Islet precursor cell (in vitro differentiated cells): ENCODE measurements at places on chromosomes 2 and 18.

GRCh38 chr2:223894009-223894408 is 51.1 kb downstream of the WDFY1 start:
- DNase-seq, result no peak

GRCh38 chr2:26911911-26912861 is 58.3 kb upstream of the MAPRE3 start:
- DNase-seq, result peak; percentile 78

DNA sequence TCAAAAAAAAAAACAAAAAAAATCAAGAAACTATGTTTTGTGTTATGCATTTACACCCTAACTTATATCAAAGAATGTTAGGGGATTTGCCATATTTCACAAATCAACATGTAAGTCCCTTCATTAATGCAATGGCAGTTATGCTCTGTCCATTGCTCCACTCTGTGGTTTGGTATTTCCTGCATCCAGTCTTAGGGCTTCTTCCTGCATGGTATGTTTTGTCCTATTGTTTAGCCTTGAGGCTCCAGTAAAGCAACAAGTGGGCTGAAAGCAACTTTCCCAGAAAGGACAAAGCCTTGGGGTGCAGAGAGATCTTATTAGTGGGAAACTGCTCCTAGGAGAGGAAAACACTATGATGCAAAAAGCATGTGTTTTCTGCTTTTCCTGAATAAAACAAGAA is 474.1 kb downstream of the IRS1 start:
- no peak for DNase-seq

DNA sequence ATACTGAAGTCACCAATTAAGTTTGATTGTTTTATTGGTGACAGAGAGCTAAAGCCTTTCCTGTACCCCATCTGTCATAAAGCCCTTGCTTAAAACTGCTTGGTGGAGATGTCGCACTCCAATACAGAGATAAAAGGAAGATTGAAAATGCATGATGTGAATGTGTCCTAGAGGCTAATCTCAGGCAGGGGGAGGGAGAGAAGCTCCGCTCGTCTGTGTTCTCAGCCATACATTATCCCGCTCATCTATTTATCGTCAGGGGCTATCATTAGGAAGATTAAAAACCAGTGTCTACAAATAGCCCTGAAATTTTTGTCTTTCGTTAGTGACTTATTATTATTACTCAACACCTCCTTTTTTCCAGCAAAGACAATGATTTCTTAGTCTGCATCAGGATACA is 110.3 kb downstream of the CMPK2 start:
- DNase-seq, result no peak

GRCh38 chr18:59498506-59499086 is 139.5 kb upstream of the LMAN1 start:
- DNase-seq, result no peak

DNA sequence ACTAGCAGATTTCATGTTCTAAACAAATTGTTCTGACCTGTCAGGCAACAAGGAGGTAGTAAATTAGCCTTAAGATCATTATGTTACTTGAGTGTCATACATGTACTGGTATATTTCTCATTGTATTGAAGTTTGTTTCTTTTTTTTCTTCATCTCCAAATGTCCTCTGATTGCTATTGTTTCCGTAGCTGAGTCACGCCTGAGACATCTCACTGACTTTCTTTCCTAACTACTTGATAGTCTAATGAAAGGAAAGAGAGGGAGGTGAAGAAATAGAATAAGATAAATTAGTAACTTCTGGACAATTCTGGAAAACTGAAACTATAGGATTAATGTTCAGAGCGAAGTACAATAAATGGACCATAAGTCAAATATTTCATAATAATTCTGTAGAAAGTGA is 1049.9 kb downstream of the TSN start:
- DNase-seq, result no peak

GRCh38 chr18:62572456-62572855 is 49.6 kb downstream of the ZCCHC2 start:
- no peak for DNase-seq

DNA sequence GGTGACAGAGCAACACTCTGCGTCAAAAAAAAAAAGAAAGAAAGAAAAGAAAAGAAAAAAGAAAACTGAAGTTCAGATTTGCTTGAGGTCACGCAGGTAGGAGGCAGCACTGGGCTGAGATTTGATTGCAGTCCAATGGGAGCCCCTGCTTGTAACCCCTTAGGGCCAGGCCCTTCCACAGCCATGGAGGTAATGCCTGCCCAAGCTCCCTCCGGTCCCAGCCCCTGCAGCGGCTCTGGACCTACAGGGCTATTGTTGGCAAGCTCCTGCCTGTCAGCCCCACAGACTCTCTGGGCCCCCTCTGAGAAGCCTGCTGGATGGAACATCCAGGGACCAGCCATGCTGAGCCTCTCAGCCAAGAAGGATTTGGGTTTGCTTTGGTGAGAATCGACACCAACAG is 12.2 kb downstream of the ZFP36L2 start:
- no peak for DNase-seq

- DNase-seq, result no peak
Measured at GRCh38 chr2:166881177-166881576, 7.1 kb upstream of the XIRP2 start.

GRCh38 chr2:150792780-150793300 is 305.4 kb upstream of the RND3 start:
- no peak for DNase-seq

GRCh38 chr2:226256709-226257376 is 542.8 kb downstream of the IRS1 start:
- no peak for DNase-seq

DNA sequence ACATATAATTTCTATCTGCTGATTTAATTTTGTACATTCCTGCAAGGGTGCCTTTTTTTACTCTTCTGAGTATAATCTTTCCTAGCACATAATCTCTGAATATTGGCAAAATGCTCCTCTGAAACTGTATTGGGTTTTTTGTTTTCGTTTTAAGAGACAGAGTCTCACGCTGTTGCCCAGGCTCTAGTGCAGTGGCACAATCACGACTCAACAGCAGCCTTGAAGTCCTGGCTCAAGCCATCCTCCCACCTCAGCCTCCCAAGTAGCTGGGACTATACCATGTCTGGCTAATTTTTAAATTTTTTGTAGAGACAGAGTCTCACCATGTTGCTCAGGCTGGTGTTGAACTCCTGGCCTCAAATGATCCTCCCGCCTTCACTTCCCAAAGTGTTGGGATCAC is 104.9 kb downstream of the SPTBN1 start:
- DNase-seq, result peak; percentile 29

DNA sequence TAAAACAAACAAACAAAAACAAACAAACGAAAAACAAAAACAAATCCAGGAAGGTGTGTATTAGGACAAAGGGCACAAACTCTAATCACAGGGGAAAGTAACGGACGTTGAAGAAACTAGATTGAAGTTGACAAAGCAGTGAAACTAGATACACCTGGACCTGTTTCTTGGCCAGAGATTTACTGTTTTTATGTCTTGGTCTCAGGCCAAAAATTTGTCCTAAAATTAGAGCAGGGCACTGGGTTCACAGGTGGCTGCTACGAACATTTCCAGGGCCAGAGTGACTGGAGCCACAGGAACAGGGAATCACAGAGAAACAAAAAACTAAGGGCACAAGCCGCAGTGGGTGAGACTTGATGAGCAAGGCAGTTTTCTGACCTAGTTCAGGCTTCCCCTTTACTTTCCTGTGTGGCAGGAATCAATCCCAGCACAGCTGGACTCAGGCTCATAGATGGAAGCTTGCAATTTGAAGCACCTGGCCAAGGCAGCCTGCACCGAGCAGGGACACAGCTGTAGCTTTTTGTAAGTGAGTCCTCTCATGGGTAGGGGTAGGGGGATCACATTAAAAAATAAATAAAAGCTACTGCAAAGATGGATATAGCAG is 329.4 kb downstream of the DLGAP1 start:
- no peak for DNase-seq

DNA sequence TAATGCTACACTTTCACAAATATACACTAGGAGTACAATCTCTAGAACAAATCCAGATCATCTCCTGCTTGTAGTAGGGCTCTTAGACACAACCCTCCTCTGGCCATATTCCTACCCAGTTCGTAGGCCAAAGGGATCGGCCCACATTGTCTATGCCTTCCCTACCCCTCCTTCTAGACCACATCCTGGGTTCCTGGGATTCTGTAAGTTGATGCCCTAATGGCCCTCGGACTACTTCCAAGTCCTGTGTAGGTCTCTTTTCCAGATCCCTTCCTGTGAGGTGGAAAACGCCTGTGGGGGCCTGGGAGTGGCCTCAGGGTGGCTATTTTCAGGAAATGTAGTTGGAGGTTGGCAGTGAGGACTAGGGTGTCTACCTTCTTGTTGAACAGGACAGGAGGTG is 289.7 kb downstream of the ZNF385B start:
- peak; percentile 54 for DNase-seq

GRCh38 chr18:62991959-62992358 is 276.6 kb downstream of the PHLPP1 start:
- no peak for DNase-seq

DNA sequence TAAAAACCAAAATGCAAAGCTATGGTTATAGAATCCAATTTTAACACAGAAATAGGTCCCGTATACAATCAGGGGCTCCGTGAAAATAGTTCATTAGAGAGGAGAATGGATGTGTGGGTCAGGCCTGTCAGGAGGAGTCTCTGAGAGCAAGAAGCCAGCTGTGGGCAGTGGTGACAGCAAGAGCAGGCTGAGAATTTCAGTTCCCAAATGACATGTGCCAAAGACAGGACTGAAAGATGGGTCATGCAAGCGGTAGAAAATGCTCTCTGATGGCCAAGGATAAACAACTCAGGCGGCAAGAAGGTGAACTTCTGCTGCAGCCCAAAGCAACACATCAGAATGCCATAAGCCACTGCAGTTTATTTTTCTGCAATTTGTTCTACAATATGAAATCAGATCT is 100.4 kb downstream of the CCDC141 start:
- DNase-seq, result no peak

- no peak for DNase-seq
Measured at GRCh38 chr2:224429441-224429810, 27.5 kb upstream of the FAM124B start.

DNA sequence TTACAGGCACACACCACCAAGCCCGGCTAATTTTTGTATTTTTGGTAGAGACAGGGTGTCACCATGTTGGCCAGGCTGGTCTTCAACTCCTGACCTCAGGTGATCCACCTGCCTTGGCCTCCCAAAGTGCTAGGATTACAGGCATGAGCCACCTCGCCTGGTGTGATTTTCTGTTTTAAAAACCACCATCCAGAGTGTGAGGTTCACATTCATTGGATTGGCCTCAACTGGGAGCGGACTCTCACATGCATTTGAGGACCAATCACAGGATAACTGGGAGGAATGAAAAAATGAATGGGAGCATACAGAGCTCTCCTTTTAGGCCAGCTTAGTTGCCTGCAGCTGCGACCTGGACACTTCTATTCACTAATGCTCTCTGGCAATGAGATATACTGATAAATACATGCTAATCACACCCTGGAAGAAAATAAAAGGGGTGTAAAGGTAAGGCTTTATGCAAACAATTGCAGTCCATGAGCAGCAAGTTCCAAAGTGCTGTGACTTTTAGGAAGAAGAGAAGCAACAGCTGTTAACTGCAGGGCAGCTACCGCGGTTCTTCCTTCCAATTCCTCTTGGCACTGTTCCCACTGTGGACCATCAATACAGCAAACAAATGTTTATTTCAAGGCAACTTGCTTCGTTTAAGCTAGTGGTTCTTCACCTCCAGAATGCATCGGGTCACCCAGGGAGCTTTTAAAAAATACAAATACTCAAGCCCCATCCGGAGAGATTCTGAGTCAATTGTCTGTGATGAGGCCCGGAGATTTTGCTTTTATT is 49.5 kb upstream of the FZD5 start:
- no peak for DNase-seq

DNA sequence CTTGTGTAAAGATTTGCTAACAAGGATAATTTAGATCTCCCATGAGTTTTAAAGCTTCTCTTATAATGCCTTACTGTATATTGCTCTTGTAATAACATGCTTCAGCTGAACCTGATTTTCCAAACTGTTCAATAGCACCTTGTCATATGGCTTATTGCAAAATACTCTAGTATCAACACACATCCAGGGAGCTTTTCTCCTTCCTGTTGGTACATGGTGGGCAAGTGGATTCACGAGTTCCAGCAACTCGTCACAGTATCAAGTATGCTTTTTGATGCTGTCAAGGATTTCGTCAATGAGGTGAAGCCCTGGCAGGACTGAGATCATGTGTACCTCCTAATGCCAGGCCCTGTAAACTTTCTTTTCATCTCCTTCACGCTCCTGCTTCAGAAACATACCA is 59.5 kb upstream of the ITPRID2 start:
- no peak for DNase-seq

DNA sequence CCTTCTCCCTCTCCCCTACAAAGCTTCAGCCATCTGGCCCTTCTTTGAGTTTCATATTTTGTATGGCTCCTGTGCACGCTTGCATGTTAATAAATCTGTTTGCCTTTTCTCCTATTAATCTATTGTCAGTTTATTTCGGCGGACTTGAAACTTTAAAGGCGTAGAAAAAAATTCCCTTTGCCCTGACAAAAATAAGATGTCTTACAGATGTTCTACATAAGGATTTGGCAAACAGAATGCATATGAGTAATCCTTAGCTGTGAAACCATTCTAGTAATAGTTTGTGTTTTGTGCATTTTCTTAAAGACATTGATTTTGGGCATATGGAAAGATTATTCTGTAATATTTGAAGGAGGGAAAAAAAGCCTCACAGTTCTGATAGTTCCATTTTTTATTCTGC is 15.0 kb upstream of the BMPR2 start:
- no peak for DNase-seq

- no peak for DNase-seq
Measured at GRCh38 chr2:201432038-201432620, 19.1 kb downstream of the TRAK2 start.

- DNase-seq, result no peak
Measured at GRCh38 chr2:228613133-228613850, 431.8 kb upstream of the SPHKAP start.

DNA sequence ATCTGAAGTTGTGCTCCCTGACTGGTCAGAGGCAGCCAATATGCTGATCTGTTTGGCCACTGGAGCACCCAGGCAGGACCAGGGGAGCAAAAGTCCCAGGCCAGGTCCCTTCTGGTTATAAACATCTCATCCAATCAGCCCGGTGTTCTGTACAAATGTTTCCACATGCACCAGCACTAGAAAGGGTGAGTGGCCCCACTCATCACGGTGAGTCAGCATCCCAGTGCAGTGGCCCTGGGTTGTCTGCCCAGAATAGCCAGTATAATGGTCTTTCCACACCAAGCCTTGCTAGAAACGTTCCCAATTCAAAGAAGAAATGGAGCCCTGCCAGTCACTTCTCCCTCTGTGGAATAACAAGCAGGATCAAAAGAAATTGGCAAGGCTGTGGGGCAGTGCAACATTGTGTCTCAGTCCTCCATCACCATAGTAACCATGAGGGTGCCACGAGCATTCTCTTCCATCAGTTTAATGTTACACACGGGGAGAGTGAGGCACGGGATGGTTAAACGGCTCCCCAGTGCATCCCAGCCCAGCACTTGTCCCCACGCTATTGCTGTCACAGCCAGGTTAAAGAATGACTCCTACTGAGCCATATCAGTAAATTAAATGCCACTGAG is 174.9 kb downstream of the SEPTIN10 start:
- DNase-seq, result no peak

DNA sequence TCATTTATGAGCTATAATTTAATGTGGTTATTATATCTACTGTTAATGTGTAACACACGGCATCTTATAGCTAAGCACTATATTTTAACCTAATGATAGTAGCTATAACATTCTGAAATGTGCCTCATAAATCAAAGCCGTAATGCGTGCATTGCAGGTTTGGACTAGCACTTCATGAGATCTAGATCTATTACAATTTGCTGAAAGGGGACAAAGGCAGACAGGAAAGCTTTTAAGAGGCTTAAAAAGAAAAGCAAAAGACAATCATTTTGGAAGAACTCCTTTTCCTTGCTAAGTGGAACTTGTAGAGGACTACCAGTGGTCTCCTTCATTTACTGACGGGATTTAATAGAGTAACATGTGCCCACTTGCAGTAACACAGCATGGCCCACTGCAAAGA is 213.1 kb downstream of the NBAS start:
- DNase-seq, result no peak
